ENCODE measurements at places on chromosomes 13 and 19. TPM values are rescaled to one million over a fixed set of nuclear protein-coding genes. Genes with fewer than 3 reads are reported as not detected.

GRCh38 chr19:41064974-41065569 is 23.2 kb upstream of the CYP2A13 start:
- peak; percentile 88 for DNase-seq

DNA sequence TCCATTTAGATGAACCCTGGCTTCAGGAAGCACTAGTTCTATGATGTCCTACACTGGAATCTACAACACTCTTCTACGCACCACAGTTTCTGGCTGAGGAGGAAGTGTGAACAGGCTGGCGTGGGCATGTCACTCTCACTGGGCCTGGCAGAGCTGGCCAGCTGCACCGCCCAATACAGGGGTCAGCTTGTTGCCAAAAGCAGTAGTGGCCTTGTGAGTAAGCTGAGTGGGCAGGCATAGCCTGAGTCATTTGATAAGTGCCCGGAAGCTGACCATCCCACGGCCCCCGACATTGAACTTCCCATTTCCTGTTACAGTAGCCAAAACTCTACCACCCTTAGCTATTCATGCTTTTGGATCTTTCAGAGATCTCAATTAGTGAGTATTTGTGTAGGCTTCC is 240.9 kb upstream of the SERP2 start:
- no peak for DNase-seq

DNA sequence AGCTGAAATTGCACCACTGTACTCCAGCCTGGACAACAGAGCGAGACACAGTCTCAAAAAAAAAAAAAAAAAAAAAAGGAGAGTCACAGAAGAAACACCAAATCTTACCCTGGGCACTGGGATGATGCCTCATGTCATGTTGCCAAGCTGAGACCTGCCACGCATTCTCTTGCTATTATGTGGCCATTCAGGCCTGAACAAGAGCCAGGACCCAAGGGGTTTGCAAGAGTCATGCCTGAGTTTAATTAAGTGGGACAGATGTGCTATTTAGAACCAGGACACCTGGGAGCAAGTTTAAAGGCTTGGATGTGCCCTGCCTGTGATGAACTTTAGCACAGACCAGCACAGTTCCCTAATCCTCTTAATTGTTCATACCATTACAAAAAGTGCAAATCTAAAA is 9.8 kb downstream of the PNMA8A start:
- DNase-seq: no peak

GRCh38 chr19:5711713-5712161 is 8.2 kb downstream of the LONP1 start:
- no peak for DNase-seq

DNA sequence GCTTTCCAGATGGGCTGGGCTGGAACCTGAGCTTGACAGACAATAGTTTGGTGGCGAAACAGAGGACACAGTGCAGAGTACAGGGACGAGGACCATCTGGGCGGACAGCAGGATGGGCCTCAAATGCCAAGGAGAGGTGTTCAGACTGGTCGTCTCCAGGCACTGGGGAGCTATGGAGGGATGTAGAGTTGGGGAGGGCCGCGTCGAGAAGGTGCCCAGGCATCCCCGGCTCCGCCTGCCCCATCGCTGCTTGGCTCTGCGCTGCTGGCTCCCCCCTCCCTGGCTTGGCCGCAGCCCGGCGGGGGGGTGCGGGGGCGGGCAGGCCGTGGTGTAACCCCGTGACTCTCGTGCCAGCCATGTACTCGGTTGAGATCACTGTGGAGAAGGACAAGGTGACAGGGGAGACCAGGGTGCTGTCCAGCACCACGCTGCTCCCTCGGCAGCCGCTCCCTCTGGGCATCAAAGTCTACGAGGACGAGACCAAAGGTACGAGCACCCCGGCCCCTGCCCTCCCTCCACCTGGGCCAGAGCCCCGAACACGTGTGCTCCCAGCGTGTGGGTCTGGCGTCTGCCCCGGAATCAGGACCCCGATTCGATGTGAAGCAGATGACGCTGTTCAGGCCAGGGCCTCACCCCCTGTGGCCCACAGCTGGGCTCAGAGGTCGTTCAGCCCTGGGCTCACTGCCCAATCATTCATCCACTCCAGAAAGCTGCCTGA is 10.8 kb upstream of the MISP start:
- DNase-seq: no peak

The IRGQ gene
- total RNA-seq: 72.7 TPM

GRCh38 chr13:44223770-44224444 is 149.7 kb upstream of the SERP2 start:
- no peak for DNase-seq

DNA sequence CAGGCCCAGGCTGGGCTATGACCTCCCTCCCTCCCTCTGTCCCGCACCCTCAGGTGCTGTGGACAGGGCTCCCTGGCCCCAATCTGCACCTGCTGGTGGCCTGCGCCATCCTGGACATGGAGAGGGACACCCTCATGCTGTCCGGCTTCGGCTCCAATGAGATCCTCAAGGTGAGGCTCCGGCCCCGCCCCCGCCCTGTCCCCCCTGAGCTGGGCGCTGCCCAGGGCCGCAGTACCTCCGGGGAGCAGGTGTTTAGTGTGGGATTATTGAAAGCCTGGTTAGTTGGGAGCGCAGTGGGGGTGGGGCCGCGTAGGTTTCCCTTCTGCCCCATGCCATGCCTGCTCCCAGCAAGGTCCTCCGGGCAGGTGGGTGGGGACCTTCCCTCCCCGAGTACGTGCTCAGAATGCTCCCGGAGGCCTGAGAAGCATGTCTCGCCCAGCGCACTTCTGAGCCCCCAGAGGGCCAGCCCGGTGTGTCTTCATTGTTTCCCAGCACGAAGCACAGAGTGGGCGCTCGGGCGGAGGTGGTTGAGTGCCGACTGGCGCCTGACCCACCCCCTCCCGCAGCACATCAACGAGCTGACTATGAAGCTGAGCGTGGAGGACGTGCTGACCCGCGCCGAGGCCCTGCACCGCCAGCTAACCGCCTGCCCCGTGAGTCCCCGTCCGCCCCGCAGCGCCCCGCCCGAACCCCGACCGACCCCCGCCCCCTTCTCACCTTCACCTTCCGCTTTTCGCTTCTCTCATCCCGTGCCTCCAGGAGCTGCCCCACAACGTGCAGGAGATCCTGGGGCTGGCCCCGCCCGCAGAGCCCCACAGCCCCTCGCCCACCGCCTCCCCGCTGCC is 8.8 kb downstream of the IL4I1 start:
- DNase-seq: no peak

All from GM23338 (cell line).